ENCODE measurements at places on chromosomes 1 and 21. TPM values are rescaled to one million over a fixed set of nuclear protein-coding genes. Genes with fewer than 3 reads are reported as not detected.

APOBEC4 gene
- total RNA-seq = not detected

RABGGTB gene
- 85.9 TPM for total RNA-seq

WNT9A gene
- 4.5 TPM for total RNA-seq

DYNLT5 gene
- total RNA-seq = 0.36 TPM

APCS gene
- total RNA-seq = not detected

VSIG8 gene
- not detected for total RNA-seq

PSMG1 gene
- 33.9 TPM for total RNA-seq

XPR1 gene
- total RNA-seq = 36.3 TPM

S100A2 gene
- 0.51 TPM for total RNA-seq

WNT2B gene
- 165 TPM for total RNA-seq

RPL11 gene
- 1,158 TPM for total RNA-seq

CACHD1 gene
- 24.1 TPM for total RNA-seq

PKNOX1 gene
- total RNA-seq = 31.9 TPM

AP4B1 gene
- total RNA-seq = 26.8 TPM

DNA sequence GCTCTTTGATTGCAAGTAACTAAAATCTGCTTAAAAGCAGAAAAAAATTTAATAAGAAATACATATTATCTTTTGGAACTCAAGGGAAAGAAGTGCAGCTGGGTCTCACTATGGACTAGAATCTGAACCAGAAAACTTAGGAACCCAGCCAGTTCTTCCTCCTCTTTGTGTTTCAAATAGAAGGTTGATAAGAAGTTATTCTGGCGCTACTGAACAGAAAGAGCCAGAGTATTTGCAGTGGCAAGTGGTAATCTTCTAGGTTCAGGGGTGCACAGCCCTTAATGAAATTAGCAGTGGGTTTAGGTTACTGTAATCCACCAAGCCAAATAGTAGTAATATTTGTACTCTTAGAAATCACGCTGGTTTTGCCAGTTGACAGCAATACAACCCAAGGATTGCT, 28.5 kb downstream of the BTBD8 start:
- no peak for DNase-seq

DNA sequence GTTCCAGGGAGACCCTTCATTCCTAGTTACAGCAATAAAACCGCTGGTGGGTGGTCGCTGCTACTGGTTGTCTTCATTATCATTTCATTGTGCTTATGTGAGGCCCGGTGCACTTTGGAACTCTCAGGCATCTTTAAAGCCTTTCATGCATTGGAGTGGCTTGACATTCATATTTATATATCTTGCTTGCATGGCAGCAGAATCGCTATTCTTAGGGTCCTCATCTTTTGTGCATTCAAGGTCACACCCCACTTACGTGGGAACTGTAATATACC, 110.1 kb downstream of the ZBTB18 start:
- no peak for DNase-seq

DNA sequence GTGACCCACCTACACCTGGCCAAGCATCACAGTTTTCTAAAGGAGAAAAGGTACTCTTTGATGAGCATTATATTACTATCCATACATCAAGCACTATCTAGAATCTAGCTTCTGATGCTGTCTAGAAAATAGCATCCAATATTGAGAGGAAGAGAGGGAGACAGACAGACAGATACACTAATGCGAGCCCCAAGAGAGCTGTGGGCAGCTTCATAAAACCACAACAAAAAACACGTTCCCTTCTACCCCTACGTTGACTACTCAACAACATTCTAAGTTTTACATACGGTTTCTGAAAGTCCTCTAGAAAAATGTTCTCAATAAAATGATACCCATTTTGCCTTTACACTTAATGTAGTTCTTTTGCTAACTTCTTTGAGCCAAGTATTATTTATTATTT, 221.8 kb downstream of the SLC45A1 start:
- no peak for DNase-seq

DNA sequence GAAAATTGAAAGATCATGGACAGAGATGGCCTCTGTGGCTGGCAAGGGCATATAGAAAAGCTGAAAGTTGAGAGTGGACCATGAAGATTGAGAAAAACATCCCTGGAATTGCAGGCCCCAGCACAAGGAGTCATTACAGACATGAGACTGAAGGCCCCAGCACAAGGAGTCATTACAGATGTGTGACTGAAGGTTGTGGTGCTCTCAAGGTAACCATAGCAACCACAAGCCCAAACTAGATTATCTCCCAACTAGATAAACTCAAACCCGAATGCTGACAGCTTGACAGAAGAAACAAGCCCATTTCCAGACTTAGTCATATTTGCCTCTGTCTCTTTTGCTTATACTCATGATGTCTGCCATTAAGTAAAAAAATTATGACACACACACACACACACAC, 1252.1 kb upstream of the ADGRL4 start:
- DNase-seq = no peak

GRCh38 chr1:170660871-170661645, 2.9 kb upstream of the PRRX1 start:
- DNase-seq = peak; percentile 43

DNA sequence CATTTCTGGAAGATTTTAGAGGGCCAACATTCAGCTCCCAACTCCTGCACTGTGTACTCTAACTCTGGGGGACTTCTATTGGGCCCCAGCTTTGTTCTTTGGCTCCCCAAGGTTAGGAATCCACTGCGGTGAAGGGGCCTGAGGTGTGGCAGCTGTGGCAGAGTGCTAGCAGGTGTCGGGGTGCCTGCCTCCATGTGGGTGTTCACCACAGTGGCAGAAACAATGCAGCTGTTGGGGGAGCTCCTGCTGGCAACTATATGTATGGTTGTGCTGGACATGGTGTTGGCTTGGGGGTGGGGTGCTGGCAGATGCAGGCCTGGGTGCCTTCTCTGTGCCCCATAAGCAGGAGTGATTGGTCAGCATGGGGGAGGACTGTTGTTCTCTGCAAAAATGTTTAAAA, 95.5 kb downstream of the ST6GALNAC3 start:
- no peak for DNase-seq

DNA sequence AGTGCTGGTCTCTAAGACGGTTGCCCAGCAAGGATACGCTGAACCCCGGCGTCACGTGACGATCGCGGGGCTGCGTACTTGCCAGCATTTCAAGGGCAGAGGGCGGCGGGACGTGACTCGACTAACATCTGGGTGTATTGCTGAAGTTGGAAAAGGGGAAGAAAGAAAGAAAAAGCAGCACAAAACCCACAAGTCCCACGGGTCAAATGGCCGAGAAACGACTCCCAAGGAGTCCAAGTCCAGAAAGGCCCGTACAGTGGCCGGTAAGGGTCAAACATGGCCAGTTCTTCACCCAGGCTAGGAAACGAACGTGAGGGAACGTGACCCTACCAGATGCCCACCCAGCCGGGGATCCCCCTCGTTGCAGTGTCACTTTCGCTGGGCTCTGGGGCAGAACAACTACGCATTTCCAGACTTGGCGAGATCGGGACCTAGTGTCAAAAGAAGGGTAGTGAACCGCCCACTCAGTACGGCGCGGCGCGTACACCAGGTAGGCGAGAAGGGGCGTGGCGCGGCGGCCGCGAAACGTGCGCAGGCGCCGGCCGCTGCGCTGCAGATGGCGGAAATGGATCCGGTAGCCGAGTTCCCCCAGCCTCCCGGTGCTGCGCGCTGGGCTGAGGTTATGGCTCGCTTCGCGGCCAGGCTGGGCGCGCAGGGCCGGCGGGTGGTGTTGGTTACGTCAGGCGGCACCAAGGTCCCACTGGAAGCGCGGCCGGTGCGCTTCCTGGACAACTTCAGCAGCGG, at the start of the genes PPCS and ZMYND12:
TSS of gene PPCS (plus strand) at position 534 of the 744 bp plus-strand sequence. CDS start at position 557, 23 bp downstream.
TSS of gene ZMYND12 (minus strand) at position 13 of the 744 bp plus-strand sequence. CDS start 25 bp downstream, outside the sequence.
- peak; percentile 85 for DNase-seq

- no peak for DNase-seq
Measured at GRCh38 chr1:224819861-224820260, 109.6 kb upstream of the DNAH14 start.

- DNase-seq = no peak
Measured at GRCh38 chr1:215830226-215830810, 263.2 kb downstream of the KCTD3 start.

DNA sequence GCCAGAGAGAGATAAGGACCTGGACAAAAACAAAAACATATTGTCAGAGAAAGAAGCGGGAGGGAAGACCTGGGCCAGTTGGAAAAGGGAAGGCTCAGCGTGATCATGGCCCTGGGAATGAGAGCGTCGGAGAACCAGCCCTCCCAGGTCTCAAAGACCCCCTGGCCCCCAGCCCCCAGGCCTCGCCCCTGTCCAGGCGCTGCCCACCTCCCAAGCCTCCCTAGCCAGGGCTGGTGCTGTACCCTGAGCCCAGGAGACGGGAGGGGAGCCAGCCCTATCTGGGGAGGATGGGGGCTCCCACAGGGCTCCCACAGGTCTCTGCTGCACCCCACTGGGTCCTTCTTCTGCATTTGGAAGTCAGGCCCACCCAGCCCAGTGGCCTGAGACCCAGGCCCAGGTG, 15.1 kb downstream of the CHD5 start:
- DNase-seq = no peak

GRCh38 chr1:71861022-71861421, 421.3 kb downstream of the NEGR1 start:
- DNase-seq = no peak

DNA sequence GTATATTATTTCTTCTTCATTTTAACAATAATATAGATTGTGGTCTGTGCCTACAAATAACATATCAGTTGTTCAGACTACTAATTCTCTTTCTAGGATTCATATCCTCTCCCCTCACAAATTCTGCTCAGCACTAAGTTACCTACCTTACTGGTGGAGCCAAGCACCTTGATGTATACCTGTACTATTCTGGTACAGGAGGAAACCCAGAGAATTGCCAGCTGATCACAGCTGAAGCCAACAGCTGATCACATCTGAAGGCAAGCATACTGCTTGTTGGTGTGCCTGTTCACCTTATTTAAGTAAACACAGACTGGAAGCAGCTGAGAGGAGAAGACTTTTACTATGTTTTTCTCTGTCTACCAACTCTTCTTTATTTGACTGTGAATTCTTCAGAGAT, 101.8 kb downstream of the PBX1 start:
- no peak for DNase-seq

DNA sequence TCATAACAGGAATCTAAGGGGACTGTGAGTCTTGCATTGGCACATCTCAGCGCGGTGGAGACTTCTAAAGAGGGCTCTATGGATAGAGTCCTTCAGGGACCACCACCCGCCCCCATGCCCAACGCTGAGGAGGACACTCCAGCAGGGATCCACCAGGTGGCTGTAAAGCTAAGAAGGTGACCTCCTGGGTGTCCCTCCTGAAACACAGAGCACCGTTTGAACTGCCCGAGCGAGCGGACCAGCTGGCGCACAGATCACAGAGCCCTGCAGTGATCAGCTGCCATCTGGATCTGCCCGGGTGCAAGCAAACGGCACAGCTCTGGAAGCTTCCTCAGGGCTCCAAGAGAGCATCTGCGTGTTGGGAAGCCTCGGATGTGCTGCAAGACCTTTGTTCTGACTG, 51.3 kb upstream of the LYST start:
- DNase-seq = no peak

DNA sequence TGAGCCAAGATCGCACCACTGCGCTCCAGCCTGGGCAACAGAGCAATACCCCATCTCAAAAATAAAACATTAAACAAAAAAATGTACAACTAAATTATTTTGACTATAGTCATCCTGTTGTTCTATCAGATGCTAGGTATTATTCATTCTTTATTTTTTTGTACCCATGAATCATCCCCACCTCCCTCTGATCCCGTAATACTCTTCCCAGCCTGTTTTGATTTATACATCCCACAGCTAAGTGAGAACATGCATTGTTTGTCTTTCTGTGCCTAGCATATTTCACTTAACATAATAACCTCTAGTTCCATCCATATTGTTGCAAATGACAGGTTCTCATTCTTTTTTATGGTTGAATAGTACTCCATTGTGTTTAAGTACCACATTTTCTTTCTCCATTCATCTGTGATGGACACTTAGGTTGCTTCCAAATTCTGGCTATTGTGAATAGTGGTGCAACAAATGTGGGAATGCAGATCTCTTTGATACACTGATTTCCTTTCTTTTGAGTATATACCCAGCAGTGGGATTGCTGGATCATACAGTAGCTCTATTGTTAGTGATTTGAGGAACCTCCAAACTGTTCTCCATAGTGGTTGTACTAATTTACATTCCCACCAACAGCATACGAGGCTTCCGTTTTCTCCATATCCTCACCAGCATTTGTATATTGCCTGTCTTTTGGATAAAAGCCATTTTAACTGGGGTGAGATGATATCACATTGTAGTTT, 84.4 kb downstream of the MACF1 start:
- no peak for DNase-seq

DNA sequence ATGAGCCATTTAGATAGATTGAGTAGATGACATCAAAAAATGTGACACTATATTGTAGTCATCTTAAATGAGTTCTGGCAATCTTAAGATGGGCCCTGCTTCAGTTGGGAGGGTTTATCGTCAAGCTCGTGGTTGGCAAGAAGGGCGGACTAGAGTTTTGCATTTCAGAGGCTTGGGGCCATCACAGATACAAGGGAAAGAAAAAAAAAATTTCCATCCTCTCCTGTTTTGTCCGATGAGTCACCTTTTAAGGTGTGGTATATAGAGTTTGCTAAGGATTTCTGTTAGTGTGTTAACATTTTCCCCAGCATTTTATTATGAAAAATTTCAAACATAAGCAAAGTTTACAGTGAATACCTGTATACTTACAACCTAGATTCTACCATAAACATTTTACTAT, 31.8 kb upstream of the KCNQ4 start:
- DNase-seq = no peak

GRCh38 chr21:29018540-29018939, 609 bp downstream of the RWDD2B start:
- DNase-seq = no peak

- no peak for DNase-seq
Measured at GRCh38 chr1:88075813-88076212, 608.3 kb upstream of the PKN2 start.

DNA sequence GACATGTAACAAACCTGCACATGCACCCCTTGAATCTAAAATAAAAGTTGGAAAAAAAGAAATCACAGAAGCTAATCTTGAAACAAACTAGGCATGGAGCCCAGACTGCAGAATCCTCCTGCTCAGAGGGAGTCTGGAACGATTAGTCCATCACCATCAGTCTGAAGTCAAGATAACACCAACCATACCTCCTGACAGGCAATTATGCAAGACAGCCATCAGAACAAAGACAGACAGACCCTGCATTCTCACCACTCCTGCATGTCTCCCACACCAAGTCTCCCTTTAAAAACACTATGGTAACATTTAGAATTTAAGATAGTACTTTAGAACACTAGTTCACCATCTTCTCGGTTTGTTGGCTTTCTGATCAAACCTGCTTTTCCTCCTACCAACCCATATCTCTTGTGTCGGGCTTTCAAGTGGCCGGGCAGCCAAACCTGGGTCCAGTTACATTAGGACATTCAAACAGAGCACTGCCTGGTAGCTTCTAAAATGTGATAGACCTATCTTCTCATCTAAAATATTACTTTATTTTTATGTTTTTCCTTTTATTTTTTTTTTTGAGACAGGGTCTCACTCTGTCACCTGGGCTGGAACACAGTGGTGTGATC, 10.1 kb downstream of the YARS1 start:
- no peak for DNase-seq

DNA sequence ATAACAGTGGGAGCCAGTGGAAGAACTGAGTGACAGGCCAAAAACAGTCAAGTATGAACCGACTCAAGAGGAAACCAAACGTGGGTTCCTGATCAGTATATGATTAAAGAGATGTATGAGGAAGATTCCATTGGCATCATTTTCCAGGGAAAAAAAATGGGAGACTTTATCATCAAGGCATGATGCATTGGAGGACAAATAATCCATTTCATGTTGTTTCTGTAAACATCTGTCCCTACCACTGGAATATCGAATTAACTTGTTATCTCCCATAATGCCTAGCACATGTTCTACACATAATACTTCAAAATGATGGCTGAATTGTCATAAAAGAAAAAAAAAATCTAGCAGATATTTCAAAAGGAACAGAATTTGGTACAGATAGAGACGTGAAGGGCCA, 13.3 kb downstream of the FOXJ3 start:
- DNase-seq = no peak
